ENCODE measurements at places on chromosomes 11 and 22.

DNA sequence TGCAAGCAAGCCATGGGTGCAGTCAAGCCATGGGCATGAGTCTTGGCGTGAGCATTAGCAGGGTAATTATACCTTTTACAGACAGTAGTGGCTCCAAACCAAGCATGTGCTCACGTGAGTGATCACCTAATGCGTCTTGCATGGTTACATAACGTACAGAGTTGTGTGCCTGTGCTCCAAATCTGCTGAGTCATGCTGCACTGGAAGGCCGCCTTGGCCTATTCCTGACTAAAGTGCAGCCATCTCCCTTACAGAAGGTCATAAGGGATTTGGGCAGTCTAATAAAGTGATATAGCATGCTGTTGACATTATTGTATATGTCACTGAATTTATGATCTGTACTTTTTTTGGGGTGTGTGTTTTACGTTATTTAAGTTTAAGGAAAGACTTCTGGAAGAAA lies 102.4 kb downstream of the ARHGAP42 start:
- no peak for DNase-seq

GRCh38 chr11:117872420-117872961 lies 4.0 kb downstream of the FXYD6 start:
- no peak for DNase-seq

DNA sequence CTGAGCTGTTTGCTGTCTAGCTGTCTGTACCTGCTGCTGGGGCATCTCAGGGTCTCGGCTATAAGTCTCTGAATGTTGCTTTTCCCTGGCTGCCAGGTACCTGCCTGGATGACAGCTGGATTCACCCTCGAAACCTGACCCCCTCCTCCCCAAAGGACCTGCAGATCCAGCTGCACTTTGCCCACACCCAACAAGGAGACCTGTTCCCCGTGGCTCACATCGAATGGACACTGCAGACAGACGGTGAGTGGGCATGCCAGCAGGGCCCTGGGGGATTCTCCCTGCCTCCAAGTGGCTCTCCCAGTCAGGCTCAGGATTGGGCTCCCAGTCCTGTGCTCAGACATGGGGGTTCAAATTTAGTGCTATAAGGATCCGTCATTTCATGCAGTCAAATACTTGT lies 12.9 kb downstream of the IL17RA start:
- DNase-seq = no peak

GRCh38 chr11:34405079-34405858 lies 33.5 kb upstream of the CAT start:
- DNase-seq = no peak

GRCh38 chr11:69367211-69367964 lies 73.4 kb downstream of the MYEOV start:
- no peak for DNase-seq

- no peak for DNase-seq
These were observed 662.5 kb downstream of the LUZP2 start for GRCh38 chr11:25159341-25159740.

DNA sequence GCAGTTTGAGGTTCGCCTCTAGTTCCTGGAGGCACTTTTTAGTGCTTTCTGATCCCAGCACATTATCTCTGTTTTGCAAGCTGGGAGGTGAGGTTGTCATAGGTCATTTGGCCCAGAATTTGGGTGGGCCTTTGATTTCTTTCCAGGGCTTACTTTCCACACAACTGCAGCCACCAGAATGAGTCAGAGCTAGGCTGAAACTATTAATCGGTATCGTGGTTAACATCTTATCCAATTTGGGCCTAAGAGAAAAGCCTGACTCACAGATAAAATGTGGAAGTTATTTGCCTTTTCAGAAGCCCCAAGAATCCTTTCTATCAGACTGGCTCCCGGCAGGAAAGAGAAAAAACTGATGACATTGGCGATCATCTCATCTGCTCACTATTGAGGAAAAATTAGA lies 166.4 kb downstream of the KIRREL3 start:
- no peak for DNase-seq

GRCh38 chr11:26076233-26076990 lies 255.5 kb upstream of the ANO3 start:
- no peak for DNase-seq

DNA sequence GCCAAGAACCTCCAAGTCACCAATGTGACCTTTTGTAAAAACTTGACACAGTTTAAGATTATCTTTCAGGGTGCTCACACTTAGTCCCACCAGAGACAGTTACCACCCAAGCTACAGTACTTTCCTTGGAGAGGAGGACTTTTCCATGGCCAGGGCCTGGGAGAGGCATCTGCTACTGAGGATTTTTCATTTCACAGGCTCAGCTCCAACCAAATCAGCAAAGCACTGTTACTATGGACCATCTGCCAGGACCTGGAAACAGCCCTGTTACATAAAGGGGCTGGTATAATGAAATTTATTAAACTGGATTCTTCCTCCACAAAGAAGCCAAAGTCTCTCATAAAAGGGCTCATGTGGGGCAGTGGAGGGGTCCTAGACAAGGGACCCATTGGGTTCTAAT lies 38.6 kb downstream of the SERGEF start:
- DNase-seq = no peak

DNA sequence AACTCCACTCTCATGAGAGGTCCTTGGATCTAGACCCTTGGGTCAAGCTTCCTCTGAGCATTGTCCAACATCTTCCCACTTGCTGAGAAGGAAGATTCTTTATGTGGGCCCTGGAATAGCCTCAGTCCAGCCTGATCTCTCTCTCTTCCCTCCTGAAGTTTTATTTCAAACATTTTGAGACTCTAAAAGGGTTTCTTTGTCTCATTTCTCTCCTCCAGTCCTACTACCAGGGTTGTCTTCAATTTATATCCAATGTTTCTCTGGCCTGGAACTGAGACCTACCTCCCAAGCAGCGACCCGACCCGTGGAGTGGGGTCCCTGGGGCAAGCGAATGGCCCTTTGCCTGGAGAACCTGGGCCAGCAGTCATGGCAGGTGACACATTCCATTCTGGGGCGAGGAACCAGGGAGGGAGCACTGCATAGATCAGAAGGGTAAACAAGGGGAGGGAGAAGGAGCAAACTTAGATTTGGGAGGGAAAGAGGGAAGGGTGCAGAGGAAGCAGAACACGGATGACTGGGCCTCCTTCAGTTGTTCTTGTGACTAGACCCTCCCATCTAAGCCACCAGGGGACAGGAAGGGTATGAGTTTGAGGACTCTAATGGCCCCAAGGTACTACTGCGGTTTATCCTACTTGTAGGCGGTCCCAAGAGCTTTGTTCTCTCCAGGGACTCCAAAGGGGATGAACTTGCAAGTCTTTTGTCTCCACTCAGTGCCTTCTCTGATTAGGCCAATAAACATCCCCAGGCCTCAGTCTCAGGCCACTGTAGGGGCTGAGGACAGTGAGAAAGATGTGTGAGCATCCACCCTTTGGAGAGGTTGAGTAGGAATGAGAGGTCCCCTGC lies 14.2 kb upstream of the PRAME start:
- no peak for DNase-seq

DNA sequence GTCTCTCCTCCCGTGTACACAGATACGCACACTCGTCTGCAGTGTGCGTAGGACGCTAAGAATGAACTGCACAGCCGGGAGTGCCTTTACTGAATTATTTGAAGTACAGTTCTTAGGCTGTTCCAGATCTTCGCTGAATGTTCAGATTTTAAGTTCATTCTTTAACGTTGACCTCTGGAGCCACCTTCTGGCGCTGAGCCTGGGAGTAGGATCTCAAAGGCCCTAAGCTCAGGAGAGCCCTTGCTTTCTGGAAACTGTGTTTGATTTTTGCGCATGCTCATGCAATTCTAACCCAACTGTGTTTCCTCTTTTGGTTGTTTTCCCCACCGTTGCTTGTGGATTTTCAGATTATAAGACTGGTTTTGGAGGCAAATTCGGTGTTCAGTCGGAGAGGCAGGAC lies 22.8 kb downstream of the CTTN start:
- no peak for DNase-seq

DNA sequence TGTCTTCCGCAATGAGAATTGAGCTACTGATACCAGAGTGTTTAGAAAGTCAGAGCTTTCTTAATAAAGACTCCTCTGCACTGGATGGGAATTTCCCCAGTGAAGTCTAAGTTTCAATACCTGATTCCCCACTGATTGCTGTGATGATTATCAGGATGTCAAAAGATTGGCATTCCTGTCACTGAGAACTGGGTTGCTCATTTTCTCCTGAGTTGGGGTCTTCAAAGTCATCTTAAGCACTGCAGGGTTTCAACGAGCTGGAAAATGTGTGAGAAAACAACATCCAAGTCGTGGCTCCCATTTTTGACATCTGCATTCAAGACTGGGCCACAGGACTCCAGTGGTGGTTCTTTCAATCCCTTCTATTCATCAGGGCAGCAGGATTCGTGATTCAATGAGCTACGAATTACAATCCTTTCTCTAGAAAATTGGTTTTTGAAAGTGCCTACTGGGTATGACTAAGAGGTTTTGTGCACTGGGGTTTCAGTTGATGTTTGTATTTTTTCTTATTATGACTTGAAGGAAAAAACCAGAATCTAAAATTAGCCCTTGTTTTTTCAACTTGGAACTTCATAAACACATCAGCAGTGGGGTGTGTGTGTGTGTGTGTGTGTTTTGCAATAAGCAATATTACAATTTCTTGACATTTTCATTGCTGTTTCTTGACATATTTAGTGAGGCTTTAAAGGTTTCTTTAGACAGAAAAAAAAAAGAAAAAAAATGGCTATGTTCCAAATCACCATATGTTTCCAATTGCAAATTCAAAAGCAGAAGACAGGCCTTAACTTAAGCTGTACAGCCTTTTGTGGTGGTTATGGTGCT lies 233.0 kb downstream of the FAM76B start:
- DNase-seq = no peak

GRCh38 chr11:44179173-44179572 lies 83.7 kb downstream of the EXT2 start:
- no peak for DNase-seq

GRCh38 chr22:42683578-42684283 lies 34.5 kb upstream of the CYB5R3 start:
- no peak for DNase-seq

DNA sequence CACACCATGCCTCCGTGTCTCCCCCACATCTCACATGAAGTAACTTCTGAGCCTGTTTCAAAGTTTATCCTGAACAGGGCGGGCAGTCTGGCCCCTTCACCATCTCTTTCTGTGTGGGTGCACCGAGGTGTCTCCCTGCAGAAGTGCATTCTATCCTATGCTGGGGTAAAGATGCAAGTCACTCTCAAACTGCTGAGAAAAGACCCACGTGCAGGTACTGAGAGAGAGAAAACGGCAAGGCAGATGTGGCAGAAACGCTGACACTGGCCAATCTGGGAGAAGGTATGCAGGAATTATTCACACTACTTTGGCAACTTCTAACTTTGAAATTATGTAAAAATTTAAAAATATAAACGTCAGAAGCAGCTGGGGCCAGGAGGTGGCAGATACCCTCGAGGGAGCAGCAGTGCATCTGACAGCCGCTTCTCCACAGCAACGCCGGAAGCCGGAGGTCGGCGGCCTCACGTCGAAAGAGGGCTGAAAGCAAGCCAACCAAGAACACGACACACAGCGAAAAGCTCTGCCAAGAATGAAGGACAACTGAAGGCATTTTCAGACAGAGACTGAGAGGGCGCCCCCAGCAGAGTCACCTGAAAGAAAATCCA lies 34.2 kb upstream of the MOB2 start:
- no peak for DNase-seq

GRCh38 chr11:47415949-47416472 lies 7.6 kb downstream of the SLC39A13 start:
- DNase-seq = no peak

GRCh38 chr11:96154802-96155520 lies 188.0 kb downstream of the MAML2 start:
- DNase-seq = no peak

GRCh38 chr11:77580712-77581337 lies 8.9 kb upstream of the AQP11 start:
- no peak for DNase-seq

DNA sequence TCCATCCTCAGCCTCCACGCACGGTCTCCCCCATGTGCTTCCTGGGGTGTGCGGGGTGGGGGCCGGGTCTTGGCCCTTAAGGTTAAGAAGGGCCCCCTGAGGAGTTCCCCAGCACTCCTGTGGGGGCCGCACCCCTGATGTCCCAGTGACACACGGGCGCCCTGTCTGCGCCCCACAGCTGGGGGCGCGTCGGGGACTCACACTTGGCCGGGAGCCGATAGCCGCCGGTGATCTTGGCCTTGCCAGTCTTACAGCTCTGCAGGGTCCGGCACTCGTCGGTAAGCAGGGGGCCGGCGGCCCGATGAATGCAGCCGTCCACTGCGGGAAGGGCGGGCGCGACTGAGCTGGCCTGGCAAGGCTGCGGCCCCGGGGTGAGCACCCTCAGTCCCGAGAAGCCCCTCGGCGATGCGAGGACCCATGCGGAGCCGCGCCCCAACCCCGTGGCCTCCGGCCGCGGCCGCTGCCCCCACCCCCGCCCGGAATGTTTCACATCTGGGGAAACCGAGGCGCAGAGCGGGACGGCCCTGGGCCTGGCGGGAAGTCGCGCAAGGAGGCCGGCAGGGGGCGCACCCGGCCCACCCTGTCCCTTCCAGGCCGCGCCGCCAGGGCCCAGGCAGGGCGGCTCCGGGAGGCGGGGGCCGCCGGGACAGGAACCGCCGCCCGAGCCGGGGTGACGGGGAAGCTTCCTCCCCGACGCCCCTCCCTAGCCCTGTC lies 13.9 kb downstream of the OTUB1 start:
- peak; percentile 67 for DNase-seq

GRCh38 chr11:126716456-126717083 lies 284.0 kb downstream of the KIRREL3 start:
- no peak for DNase-seq

GRCh38 chr22:48434156-48434867 lies 1393.4 kb downstream of the BRD1 start:
- no peak for DNase-seq

- DNase-seq = no peak
These were observed 1.9 kb downstream of the RBFOX2 start for GRCh38 chr22:36026741-36027140.

DNA sequence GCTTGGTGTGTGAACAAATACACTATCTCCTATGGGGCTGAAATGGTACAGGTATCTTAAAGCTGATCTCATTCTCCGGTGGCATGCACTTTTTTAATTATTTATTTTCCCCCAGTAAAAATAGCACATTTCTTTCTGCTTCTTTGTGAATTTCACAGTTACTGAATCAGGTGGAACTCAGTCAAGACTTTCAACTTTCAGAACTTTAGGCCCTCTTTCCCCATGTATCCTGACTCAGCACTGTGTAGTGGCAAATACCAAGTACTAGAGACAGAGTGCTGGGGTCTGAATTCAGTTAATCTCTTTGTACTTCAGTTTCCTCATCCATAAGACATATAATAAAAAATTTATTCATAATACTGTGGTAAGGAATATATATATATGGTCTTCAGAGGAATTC lies 223.9 kb downstream of the CSNK2A3 start:
- DNase-seq = no peak

- no peak for DNase-seq
These were observed 408.5 kb downstream of the OPCML start for GRCh38 chr11:133123796-133124195.

DNA sequence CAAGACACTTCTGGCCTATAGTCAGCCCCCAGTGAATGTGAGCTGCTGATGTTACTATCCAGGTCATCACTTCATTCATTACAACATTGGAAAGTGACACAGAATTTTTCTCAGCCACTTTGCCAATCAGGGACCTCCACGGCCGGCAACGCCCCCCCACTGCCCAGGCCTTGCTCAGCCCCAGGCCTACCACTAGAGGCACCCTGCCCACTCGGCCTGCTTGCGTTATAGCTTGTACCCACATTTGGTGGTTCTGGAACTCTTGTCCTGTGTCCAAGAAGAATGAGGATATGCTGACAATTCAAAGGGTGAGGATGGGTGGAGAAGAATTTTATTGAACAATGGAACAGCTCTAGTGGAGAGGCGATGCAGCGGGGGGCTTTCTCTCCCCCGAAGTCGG lies 96.2 kb downstream of the TSPAN18 start:
- DNase-seq = no peak

GRCh38 chr11:2998073-2998850 lies 6.1 kb upstream of the NAP1L4 start:
- no peak for DNase-seq
